ENCODE measurements at places on chromosomes 3 and 15.

DNA sequence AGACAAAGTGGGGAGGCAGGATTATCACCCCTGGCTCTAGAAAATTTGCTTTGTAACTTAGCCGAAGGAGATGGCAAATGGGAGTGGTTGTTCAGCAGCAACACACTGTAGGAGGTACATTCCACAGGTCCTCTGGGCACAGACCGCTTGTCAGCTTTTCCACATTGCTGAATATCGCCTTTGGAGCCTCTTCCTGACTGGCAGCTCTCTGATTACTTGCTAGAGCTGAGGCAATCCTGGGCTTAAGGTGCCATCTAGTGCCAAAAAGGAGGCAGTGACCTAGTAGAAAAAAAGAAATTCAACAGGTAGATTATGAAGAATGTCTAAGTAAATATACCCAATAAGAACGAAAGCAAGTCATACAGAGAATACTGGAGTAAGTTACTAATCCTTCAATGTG is 13.1 kb upstream of the SCN5A start:
- no peak for DNase-seq

- no peak for DNase-seq
These were observed 1.1 kb upstream of the PLCH1 start for GRCh38 chr3:155745795-155746550.

- no peak for DNase-seq
These were observed 241.6 kb upstream of the KBTBD8 start for GRCh38 chr3:66756468-66757036.

GRCh38 chr3:140686128-140686527 is 8.3 kb downstream of the TRIM42 start:
- DNase-seq: no peak

GRCh38 chr3:174524203-174524602 is 334.9 kb upstream of the NAALADL2 start:
- no peak for DNase-seq

- DNase-seq: no peak
These were observed 121.9 kb upstream of the PHLDB2 start for GRCh38 chr3:111737047-111737705.
